ENCODE measurements at places on chromosomes 11 and 22.

DNA sequence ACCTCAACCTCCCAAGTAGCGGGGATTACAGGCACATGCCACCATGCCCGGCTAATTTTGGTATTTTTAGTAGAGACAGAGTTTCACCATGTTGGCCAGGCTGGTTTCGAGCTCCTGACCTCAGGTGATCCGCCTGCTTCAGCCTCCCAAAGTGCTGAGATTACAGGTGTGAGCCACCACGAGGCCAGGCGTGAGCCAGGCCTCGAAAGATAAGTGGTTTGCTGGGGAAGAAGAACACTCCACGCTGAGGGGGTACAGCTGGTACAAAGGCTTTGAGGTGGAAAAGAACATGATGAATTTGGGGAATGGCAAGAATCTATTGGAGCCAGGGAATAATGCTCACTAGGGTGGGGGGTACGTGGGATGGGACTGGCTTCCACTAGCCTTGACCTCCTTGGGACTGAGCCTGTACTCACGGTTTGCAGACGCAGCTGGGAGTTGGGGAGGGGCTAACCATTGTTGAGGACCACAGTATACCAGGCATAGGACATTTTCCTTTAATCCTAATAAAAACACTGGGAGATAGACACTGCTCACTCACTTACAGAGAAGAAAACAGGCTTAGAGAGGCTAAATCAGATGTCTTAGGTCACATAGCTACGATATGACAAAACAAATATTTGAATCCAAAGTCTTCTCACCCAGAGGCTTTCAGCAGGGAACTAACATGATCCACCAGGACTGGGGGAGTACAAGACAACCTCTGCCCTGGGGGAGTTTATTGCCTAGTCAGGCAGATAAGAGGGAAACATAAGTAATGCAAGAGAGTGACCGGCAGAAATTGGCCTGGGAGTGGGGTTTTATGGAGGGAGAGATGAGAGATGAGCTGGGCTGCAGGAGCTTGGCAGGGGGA, 4.9 kb downstream of the SLCO2B1 start:
- DNase-seq, result peak; percentile 53

DNA sequence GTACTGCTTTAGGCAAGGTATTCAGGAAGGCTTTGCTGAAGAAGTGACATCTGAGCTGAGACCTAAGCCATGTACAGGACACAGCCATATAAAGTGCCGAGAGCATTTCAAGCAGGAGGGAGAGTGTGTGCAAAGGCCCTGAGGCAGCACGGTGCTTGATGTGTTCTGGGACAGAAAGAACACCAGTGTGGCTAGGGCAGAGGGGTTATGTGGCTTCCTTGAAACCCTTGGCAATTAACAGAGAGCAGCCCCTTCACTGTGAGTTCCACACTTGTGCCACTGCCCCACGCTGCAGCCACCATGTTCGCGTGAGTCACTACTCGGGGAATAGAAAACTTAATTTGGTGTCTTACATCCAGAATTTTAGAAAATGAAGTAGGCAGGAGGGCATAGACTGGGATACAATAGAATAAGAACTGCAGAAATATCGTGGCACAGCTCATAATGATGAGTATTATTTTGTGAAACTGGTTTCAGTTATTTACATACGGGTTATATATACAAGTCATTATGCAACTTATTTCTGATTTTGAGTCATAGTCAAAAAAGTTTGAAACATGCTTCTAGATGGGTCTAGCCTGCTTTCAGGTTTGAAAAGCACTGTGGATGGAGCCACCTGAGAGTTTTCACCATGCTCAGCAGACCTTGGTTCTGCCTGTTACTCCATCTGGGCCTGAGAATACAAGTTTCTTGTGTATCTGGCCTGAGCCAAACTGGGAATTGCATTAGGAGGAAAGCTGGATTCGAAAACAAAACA, 11.8 kb downstream of the IL10RA start:
- DNase-seq, result no peak

- DNase-seq, result no peak
Measured at GRCh38 chr11:122423273-122423672, 232.2 kb upstream of the UBASH3B start.

DNA sequence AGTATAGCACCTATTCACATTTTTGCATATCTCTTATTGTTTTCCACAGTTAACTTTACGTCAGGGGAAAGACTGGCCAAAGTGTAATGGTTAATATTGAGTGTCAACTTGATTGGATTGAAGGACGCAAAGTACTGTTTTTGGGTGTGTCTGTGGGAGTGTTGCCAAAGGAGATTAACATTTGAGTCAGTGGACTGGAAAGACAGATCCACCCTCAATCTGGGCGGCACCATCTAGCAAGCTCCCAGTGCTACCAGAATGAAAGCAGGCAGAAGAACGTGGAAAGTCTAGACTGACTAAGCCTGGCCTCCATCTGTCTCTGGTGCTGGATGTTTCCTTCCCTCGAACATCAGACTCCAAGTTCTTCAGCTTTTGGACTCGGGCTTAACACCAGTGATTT, 1900.7 kb upstream of the RAG2 start:
- no peak for DNase-seq

DNA sequence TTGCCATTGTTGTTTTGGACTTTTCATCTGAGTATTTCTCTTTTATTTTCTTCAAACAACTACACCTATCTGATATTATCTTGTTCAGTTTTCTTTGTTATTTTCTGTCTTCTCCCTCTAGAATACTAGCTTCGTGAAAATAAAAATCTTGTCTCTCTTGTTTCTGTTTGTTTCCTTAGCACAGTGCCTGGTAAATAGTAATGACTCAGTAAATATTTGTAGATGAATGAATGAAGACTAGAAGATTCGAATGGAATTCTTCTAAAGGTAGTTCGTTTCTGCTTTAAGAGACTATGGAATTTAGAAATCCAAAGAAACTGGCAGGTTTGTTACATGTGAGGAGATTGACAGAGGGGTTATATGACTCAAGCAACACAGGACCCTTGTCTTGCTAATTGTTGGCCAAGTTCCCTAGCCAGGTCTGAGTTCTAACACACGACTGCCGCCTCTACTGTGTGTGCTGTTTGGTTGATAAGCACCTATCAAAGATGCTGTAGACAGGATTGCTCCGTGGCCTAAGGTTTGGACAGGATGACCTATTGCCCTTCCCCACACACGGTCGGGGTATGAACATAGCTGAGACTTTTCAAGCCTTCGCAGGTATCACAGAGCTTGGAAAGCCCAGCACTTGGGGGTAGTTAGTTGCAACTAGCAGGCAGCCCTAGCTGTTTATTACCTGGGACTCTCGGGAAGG, 831 bp upstream of the TMEM135 start:
- no peak for DNase-seq

- DNase-seq, result no peak
Measured at GRCh38 chr11:120945042-120945441, 78.9 kb upstream of the TBCEL start.

GRCh38 chr11:134544095-134544815, 132.2 kb upstream of the B3GAT1 start:
- no peak for DNase-seq

GRCh38 chr11:1399386-1400316, 9.9 kb downstream of the BRSK2 start:
- no peak for DNase-seq

GRCh38 chr11:18111005-18111404, 5.1 kb upstream of the SAAL1 start:
- DNase-seq, result no peak

- DNase-seq, result no peak
Measured at GRCh38 chr11:92500453-92500852, 275.8 kb downstream of the FAT3 start.

- DNase-seq, result no peak
Measured at GRCh38 chr11:106990331-106990730, 27.9 kb downstream of the GUCY1A2 start.

- DNase-seq, result no peak
Measured at GRCh38 chr11:77187111-77187750, 59.2 kb downstream of the MYO7A start.

DNA sequence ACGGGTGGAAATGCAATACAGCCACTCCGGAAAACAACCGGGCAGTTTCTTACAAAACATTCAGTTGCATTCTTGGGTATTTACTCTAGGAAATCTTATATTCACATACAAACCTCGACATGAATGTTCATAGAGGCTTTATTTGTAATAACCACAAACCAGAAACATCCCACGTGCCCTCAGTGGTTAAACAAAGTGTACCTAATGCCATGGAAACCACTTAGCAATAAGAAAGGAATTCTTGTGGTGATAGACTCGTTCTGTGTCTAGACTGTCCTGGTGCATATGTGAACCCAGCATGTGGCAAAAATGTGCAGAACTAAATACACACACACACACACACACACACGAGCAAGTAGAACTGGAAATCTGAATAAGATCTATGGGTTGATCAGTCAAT, 1073.3 kb downstream of the TBC1D22A start:
- no peak for DNase-seq

Measured in HTR-8/SVneo (cell line).